ENCODE measurements at places on chromosomes 13 and 19. TPM values are rescaled to one million over a fixed set of nuclear protein-coding genes. Genes with fewer than 3 reads are reported as not detected.

MYH14 gene
- not detected for total RNA-seq

GRCh38 chr13:48829536-48829935, 146.2 kb upstream of the FNDC3A start:
- DNase-seq, result no peak

- DNase-seq, result no peak
These were observed 264.1 kb downstream of the TSHZ3 start for GRCh38 chr19:31085125-31085524.

DNA sequence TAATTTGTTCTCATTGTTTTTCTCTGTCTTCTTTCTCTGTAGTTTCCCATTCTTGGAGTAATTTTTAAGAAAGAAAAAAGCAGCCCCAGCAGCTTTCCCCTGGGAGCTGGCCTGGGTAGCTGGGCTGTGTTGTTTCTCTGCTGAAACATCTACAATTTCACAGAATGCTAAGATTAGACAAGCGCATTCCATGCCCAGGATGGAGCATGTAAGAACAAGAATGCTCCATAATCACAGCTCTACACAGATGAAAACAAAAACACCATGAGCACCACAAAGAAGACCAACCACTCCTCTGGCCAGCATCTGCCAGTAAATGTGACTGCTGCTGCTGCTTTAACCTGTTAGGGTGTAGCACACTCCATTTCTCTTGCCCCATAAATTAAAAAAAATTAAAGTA, 239.2 kb upstream of the SLITRK1 start:
- DNase-seq, result no peak

GRCh38 chr13:73665261-73665660, 468.9 kb downstream of the KLF12 start:
- no peak for DNase-seq

TEX101 gene
- total RNA-seq, result not detected

All from osteocyte (in vitro differentiated cells).